ENCODE measurements at places on chromosomes 4 and X.

DNA sequence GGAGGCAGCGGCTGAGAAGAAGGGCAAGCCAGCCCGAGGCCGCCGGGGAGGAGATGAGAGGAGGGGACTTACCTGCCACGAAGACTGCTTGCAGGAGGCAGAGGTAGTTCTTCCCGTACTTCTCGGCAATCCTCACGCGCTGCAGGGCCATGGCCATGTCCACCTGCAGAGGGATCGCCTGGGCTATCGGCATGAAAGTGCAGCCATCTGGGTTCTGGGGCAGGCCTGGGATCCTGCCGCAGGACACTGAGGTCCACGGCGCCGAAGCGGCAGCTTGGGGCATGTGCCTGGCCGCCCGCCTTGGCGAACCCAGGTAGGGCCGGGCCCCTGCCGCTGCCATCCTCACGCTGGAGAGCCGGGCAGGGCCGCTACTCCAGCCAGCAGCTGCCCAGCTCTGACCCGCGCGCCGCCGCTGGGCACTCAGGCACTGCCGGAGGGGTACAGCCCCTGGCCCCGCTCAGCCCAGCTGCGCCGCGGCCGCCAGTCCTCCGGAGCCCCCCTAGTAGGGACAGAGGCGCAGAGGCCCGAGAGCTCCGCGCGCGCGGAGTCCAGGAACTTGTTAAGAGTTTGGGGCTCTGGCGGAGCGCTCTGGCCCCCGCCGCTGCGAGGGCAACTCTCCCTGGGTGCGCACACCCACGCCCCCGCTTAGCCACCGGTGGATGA is 16.0 kb downstream of the MCF2 start:
- no peak for DNase-seq

DNA sequence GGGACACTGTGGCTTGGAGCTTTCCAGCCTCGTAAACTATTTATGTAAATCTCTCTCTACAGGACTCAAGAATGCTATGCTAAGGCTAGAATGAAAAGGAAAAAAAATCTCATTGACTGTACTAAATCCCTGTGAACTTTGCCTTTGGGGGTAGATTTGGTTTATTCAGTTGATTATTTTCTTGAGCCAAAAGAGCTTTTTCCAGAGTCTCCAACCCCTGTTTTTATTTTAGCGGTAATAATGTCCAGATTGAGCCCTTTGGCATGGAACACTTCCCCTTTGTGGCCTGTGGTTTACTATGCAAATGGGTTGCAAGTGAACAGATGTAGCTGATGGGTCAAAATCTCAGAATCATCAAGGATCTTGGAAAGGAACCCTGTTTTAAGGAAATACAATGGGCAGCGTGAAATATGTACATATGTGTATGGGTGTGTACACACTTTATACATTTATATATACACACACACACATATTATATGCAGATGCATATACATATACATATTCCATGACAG is 72.9 kb downstream of the FAM9B start:
- no peak for DNase-seq

- peak; percentile 42 for DNase-seq
Measured at GRCh38 chrX:40855411-40855810, 120.1 kb upstream of the MED14 start.

DNA sequence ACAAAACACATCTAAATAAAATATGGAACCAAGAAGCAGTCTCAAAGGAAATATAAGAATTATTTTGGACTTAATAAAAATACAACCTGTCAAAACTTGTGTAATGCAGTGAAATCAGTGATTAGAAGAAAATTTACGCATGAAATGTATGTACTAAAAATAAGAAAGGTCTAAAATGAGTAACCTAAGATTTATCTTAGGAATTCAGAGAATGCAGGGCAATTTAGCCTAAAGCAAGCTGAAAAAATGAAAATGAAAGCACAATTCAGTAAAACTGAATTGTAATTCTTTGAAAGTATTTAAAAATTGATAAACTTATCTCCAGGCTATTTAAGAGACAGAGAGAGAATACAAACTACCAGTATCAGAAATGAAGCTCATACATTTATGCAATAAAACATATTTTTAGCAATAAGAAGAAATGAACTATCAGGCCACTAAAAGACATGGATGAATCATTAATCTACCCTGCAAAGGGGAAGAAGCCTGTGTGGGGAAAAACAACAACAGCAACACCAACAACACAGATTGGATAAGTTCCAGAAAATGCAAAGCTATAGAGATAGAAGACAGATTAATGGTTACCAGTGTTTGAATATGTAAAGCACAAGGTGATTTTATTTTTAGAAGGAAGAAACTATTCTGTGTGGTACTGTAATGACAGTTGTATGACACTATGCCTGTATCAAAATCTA is 442.0 kb upstream of the ADGRL3 start:
- DNase-seq = peak; percentile 30

DNA sequence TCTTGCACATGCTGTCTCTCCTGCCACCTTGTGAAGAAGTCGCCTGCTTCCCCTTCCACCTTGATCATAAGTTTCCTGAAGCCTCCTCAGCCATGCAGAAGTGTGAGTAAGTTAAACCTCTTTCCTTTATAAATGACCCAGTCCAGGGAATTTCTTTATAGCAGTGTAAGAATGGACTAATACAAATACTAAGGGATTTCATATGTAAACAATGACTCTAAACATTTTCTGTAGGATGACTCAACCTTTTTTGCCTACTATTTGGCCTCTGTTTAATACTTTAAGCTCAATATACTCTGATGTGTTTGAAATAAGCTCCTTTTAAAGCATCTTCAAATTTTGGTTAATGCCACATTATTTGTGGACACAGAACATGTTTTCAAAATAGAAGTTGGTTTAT is 813.5 kb upstream of the SLIT2 start:
- DNase-seq = peak; percentile 27

GRCh38 chrX:19931146-19931545 is 43.7 kb upstream of the SH3KBP1 start:
- DNase-seq = no peak

DNA sequence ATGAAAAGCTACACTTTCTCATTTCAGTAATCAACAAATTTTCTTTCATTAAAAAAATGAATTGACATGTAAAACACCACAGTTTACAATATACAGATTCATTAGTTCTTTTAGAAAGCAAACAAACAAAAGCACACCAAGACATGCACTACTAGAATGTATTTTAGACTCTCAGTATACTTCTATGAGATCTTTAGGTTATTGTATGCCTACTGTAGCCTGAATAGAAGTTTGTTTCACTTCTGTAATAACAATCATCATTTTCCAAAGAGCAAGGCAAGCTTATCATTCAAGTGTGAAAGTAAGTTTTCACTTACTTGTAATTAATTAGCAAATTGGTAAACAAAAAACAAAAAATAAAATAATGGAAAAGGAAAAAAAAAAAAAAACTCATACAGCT is 24.9 kb downstream of the CXXC4 start:
- no peak for DNase-seq

DNA sequence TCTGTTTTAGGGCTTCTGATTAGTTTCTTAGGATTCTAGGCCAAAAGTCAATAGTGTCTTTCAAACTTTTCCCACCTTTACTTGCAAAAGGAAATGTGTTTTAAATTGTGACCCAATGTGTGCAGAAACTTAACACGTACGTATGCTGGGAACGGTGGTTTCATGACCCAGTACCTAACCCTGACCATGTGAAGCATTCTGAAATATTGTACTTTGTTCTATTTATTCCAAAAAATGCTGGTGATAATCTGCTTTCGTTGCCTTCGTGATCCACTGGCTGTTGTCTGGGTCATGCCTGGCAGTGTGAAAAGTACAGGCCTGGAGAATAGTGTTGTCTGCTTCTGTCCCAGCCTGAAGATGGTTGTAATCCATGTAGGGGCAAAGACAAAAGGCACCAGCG is 26.7 kb upstream of the TADA2B start:
- no peak for DNase-seq

- DNase-seq = no peak
Measured at GRCh38 chrX:151346931-151347543, 50.0 kb upstream of the VMA21 start.

DNA sequence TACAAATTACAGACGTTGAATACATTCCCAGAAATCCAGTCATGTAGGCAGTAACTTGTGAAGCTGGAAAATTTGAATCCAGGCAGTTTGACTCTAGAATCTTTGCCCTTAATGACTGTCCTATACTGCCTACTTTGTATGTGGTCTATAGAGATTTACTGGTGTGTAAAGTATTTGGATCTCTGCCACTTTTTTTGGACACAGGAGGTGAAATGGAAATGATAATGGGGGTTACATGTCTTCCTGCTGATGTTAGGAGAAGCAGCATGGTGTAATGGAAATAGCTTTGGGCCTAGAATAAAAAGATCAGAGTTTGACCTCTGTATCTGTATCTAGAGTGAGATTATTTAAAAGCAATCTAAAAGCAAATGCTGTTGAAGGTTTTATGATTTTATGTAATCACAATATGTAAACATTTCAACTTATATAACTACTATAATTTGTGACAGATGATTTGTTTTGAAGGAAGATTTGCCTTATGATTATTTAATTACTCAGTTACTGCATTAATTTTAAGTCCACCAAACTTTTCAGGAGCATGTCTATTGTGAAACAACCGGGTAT is 3.3 kb downstream of the COL4A5 start:
- no peak for DNase-seq

- DNase-seq = peak; percentile 28
Measured at GRCh38 chr4:159003420-159004253, 99.2 kb upstream of the RAPGEF2 start.

DNA sequence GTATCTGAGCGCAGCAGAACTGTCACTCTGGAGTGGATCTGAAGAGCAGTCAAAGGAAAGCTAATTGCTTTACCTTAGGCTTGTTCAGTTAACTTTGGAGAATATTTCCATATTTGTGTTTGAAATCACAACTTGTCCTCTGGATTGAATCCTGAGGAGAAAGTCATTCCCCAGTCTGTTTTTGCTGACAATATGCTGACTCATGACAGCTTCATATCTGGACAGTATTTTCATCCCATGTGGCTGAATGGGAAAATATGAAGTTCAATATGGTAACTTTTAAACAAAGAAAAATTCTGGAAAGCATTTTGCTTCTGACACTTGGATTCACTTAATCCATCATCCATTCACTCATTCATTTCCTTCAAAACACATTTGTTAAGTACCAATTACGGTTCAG is 46.3 kb upstream of the MAGEC3 start:
- DNase-seq = peak; percentile 7

All from fibroblast of pulmonary artery (primary cell).